ENCODE measurements at places on chromosomes 1 and 21.

- DNase-seq = no peak
Measured at GRCh38 chr1:102726417-102726816, 381.9 kb downstream of the COL11A1 start.

GRCh38 chr1:202579806-202580205, 130.4 kb downstream of the SYT2 start:
- DNase-seq = no peak

GRCh38 chr1:89754518-89754917, 66.3 kb upstream of the LRRC8D start:
- no peak for DNase-seq

DNA sequence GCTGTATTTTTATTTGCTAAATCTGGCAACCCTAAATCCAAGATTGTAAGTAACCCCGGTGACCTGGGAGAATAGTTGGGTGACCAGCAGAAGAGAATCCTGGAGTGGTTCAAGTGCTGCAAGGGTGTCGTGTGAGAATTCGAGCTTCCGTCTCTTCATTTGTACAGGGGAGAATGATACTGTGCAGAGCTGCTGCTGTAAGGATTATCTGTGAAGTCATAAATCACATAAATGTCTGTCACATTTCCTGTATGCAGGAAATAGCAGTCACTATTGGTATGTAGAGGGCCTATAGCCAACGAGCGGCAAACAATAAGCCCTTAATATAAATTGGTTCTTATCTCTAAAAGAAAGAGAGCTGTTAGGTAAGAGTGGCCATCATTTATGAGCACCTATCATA, 90.7 kb downstream of the ATP1A1 start:
- no peak for DNase-seq

Measured in cerebellar nuclear complex (tissue), 1 donor.